MCF 10A (cell line): ENCODE measurements at places on chromosomes 7 and 10.

DNA sequence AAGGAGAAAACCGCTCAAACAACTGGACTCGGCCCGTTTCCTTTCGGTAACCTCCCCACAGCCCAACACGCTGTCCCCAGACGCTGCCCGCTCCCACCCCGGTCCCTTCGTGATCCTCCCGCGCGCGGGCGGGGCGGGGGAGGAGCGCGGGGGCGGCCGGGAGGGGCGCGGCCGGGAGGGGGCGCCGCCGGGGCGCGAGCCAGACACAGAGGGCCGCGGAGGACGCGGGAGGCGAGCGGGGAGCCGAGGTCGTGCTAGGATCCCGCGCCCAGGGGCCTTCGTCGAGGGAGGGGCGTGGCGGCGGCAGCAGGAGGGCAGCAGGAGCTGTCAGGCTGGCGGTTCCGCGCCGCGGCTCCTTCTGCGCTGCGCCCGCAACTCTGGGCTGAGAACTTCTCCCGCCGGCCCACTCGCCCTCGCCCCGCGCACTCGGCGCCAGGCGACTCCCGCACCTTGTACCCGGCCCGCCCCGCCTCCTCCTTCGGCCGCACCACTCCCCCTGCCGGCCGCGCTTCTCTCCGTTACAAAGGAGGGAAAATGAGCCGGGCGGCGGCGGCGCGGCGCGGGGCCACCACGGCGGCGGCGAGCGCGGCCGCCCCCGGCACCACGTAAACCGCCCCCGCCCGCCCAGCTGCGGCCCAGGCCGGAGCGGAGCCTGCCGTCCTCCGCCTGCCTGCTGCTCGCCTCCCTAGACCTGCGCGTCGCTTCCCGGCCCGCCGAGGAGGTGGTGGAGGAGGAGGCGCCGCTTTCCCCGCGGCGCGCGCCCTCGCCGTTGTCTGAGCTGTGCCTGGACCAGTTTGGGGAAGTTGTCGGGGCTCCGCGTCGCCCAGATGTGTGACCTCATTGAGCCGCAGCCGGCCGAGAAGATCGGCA lies at the start of gene CDK14:
Gene CDK14, plus strand, starts transcription at position 521 of the 870 bp plus-strand sequence. Its CDS starts 307 bp downstream, at position 828.
- peak; percentile 75 for DNase-seq

DNA sequence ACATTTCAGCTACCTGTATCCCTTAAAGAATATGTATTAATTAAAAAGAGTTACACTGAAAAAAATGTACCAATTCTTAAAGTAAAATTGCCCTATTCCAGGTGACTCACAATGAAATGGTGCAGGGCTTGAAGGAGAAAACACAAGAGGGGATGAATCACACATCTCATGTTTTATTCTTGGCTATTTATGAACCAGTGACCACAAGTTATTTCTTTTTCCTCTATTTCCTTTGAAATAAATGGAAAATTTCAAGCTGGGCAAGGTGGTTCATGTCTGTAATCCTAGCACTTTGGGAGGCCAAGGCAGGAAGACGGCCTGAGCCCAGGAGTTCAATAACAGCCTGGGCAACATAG lies 106.8 kb downstream of the UBE2H start:
- peak; percentile 79 for DNase-seq

DNA sequence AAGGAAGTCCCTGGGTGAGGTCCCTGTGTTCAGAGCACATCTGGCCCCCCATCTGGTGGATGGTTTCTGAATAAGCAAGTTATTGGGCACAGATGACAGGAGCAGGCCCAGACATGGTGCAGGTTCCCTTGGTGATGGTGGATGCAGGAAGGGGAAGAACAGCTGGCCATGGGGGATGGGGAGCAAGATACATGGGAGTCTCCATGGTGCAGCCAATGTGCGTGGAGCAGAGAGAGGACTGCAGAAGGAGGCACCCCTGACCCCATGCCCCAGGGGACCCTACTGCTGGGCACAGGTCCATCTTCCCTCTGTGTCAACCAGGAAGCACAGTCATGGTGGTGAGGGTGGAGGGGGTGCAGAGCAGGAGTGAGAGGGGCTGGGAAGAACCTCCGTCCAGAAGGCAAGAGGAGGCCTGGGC lies 43.8 kb upstream of the RABGEF1 start:
- DNase-seq = peak; percentile 8

DNA sequence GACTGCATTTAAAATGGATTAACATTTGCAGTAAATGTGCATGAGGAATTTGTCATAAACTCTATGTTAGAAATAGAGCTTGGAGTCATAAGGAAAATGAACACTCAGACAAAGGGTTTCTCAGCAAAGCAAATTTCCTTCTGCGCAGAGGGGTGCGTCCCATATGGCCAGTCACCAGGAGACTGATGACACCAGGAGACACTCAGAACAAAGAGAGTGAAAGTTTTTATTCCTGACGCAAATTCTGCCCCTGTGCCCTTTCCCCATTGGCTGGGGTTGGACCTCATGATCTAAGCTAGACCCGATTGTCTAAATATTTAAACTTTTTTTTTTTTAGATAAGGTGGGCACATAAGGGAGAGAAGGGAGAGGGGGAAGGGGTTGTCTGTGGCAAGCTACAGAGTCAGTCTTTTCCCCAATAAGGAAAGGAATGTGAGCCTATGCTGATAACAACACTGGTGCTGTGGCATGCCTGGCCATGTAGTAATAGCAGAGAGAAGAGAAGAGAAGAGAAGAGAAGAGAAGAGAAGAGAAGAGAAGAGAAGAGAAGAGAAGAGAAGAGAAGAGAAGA lies 202.0 kb downstream of the POM121L12 start:
- no peak for DNase-seq

DNA sequence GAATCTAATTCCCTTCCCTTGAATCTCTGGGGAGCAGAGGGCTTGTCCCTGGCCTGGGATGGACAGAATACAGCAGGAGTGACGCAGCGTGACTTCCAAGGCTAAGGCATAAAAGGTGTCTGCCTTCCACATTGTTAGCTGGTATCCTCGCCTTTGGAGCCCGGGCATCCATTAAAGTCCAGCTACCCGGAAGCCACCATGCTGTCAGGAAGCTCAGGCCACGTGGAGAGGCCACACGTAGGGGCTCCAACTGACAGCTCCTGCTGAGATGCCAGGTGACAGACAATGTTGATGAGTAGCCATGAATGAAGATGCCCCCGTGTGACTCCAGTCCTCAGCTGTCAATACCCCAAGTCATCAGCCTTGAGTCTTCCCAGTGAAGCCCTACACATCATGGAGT lies 99.9 kb downstream of the OAT start:
- no peak for DNase-seq

DNA sequence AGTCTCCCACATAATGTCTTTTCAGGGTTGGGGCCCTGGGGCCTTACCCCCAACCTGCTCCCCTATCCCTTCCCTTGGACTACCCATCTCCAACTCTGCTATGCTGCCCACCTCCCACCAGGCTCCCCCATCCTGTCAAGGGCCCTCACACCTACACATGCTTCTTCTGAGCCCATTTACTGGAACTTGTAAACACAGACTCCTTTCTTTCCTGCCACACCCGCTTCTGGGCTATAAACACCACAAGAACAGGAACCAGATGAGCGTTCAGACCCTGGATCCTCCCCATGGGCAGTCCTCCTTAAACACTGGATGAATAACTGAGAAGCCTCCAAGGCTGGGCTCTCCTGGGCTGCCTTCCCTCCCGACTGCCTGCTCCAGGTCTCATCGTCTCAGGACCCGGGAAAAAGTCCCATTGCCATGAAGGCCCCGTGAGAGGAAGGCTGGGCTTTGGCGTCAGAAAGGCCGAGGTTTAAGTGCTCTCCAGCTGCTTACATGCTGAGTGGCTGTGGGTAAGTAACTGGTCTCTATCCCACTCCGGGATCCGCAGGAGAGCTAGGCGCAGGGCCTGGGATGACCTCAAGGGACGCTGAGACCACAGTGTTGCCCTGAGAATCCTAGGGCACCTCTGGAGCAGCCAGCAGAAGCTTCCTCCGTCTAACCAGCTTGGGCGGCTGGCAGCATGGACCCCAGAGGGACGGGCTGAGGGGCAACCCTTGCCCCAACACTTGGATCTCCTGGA lies 15.6 kb upstream of the CRHR2 start:
- no peak for DNase-seq

GRCh38 chr10:5888351-5888750 lies 1.3 kb downstream of the ANKRD16 start:
- DNase-seq = peak; percentile 40

- peak; percentile 37 for DNase-seq
These were observed 816 bp downstream of the DMTF1 start for GRCh38 chr7:87152897-87153641.

DNA sequence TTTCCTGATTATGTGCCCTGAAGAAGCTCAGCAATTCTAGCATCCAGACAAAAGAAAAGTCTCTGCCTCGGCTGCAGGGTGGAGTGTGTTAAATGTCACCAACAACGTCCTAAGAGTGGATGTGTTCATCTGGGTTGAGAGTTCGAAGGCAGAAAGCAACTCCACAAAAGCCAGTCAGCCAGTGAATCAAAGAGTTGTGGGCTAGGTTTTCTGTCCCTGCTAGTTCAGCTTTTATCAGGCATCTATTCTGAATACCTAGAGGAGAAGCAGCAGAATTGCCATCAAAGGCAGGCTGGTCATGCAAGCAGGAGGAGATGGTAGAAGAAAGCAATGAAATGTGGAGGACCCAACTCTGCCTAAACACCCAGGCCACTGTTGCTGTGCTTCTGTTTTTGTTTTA lies 205.2 kb downstream of the KLF6 start:
- no peak for DNase-seq
